ENCODE measurements at places on chromosomes 7 and 10.

DNA sequence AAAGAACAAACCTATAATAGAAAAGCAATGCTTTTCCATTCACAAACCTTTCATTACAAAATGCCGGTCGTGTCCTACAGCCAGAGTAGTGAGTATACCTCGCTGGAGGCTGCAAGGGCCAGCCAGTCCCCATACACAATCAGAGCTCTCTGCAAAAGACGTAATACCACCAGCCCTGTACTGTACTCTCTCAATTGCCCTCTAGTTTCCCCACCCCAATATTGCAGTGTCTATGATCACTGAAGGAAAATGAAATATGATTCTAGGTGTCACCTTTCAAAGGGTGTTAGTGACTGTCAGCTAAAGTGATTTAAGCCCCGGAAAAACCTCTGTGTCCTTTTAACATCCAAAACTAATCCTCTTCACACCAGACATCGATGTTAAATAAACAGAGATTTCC is 24.8 kb downstream of the PLXNA4 start:
- DNase-seq = no peak

DNA sequence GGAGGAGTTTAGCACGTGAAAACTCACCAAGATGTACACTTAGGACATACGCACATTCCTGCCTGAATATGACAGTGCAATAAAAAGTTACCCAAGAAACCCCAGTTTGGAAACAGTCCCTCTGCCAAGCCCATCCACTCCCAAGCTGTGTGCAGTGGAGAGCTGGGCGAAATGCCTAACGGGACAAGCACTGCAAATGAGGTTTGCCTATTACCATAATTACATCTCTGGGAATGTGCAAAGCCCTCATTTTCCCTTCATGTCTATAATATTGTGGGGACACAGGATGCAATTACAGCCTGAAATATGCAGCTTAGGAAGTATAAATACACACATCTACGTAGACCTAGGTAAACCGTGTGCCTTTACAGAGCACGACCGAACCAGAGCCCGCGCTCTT is 117.5 kb downstream of the PLXNA4 start:
- DNase-seq = no peak

DNA sequence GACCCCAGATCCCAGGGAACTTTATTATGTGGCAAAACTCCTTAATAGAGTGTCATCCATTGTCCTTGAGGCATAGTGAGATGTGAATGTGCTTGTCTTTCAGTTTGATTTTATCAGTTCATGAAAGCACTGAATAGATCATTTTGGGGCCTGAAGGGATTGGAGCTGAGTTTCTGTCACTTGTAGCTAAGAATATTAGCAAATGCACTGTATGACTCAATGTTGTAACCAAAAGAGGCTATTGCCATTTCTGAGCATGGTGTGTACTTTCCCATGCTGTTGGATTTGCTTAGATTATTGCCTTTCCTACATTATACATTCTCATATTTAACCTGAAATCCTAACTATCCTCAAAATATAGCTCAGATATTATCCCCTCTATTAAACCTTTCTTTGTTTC is 130.4 kb downstream of the PRKG1 start:
- no peak for DNase-seq

DNA sequence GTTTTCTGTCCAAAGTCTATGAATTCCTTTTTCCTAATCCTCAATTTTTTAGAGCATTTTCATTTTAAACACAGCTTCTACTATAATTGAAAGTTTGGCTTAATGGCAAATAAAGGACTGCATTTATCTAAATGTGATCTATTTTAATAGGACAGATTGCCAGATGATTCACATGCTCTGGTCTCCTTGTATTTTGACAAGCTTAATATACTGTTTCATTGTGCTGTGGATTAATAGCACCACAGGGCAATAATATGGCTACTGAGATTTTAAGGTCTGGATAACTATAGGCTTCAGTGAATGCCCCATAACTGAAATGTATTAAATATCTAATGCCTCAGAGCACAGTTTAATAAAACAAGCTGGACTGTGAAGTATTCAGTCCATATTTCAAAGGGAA is 1362.8 kb downstream of the XPNPEP1 start:
- no peak for DNase-seq

GRCh38 chr10:49134327-49134726 is 506 bp upstream of the FAM170B start:
- DNase-seq = no peak

GRCh38 chr7:116512520-116513188 is 12.2 kb upstream of the CAV1 start:
- DNase-seq = no peak

DNA sequence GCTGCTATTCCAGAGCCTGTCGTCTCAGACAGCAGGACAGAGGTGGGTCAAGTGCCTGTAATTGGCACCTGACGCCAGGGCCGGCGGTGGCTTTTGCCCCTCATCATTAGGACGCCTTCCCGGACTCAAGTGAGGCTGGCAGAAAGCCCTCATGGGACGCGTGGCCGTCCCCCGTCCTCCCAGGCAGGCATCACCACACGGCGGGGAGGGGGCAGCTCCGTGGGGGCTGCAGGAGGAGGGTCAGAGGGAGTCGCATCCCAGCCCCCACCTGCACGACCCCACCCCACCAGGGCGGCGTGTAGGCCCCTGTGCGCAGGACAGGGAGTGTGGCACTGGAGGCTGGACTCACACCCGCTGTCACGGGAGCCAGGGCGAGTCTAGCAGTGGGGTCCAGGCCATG is 16.3 kb downstream of the CFAP46 start:
- DNase-seq = no peak
